ENCODE measurements at places on chromosomes 5 and 9.

GRCh38 chr5:75612226-75612569, 945 bp downstream of the ANKDD1B start:
- no peak for DNase-seq

- DNase-seq, result no peak
Measured at GRCh38 chr9:100426189-100426529, 784 bp upstream of the MSANTD3 start.

DNA sequence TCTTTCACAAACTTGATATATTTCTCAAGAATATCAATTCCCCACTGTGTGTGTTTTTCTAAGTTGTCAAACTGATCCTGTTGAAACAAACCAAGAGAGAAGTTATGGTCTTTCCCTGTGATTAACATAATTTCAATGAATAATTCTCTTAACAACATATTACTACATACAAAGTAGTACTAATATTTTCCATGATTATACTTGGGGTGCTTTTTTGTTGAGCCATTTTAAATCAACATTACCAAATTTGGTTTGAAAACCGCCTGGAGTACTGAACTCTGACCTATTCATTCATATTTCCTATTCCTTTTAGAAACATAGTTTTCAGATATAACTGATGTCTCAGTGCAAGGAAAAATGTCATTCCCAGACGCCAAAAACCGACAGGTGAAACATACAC, 48.1 kb downstream of the FNBP1 start:
- DNase-seq, result no peak

DNA sequence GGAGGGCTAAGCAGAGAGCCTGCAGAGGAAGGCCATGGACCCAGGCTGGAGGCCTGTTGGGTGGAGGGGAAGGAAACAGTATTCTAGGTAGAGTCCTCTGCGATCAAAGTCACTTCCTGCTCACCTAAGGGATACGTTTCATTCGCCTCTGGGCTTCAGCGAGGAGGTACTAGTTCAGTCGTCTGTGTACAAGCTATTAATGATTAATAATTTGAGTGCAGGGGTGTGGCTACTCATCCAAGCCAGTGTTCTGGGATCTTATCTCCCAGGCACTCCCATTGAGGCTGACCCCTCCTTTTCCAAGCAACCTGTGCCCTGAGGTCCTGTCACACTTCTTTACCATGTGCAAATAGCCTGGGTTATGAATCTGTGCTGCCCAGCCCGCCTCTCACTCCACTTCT, 25.2 kb downstream of the RALGPS1 start:
- DNase-seq, result peak; percentile 47

- DNase-seq, result peak; percentile 71
Measured at GRCh38 chr9:83920469-83920926, 734 bp downstream of the KIF27 start.

- DNase-seq, result no peak
Measured at GRCh38 chr9:131217331-131218031, 58.8 kb downstream of the FAM78A start.

DNA sequence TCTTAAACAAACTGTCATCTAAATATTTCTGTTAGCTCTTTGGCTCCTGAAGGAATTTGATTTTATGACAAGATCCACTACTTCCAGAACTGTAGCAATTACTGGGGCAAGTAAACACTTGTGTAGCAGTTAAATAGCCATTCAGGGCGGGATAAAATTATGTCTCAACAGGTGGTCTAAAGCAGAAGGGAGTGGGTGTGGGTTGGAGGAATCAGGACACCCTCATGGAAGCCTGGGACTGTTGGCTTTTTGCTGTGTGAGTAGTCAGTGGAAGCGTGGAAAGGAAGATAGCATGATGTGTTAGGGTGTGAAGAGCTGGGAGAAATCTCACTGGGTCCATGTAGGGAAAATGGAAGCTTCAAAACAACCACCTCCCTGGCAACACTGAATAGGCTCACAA, 127.1 kb downstream of the FBXL7 start:
- no peak for DNase-seq

- no peak for DNase-seq
Measured at GRCh38 chr5:133480366-133480765, 132.0 kb downstream of the FSTL4 start.

DNA sequence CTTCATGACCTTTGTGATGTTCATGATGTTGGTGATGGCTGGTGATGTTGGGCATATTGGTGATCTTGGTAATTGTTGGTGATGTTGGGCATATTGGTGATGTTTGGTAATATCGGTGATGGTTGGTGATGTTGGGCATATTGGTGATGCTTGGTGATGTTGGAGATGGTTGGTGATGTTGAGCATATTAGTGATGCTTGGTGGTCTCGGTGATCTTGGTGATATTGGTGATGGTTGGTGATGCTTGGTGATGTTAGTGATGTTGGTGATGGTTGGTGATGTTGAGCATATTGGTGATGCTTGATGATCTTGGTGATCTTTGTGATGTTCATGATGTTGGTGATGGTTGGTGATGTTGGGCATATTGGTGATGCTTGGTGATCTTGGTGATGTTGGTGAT, 73.8 kb downstream of the IRX2 start:
- no peak for DNase-seq

DNA sequence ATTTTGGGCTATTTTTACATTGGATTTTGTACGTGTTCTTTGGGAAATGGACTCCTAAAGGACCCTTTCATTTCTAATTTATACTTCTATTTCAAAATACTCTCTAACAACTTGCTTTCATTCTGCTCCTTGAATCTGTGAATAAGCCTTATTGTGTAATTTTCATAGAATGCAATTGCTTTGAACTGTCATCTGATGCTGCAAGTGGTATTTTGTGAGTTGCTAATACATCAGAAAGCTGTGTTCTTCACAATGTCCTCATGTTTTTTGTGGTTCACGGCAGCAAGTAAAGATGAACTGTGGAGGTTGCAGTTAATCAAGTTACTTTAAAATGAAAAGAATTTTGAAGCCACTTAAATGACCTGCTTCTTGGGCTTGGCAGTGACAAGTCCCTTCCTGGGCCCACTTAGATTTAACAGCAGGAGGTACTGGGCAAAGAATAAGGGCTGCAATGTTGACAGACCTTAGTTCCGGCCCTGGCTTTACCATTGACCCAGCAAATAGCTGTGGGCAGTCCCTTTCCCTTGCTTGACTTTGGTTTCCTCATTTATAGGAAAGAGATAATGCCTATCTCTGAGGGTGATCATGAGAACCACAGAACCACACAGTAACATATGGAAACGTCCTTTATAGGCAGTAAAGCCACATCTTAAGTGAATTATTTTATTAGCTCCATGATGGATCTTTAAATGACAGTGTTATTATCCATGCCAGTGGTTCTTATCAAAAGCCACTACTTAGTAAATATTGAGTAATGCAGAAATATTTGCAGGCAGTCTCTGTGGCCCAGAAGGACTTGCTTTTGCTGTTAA, 54.8 kb downstream of the IQGAP2 start:
- DNase-seq, result no peak

GRCh38 chr5:169848271-169848670, 132.0 kb downstream of the INSYN2B start:
- DNase-seq, result no peak

Data from right kidney (tissue), 9 donors.